ENCODE measurements at places on chromosomes 2 and 18.

- no peak for DNase-seq
These were observed 157.0 kb upstream of the RND3 start for GRCh38 chr2:150644298-150645067.

DNA sequence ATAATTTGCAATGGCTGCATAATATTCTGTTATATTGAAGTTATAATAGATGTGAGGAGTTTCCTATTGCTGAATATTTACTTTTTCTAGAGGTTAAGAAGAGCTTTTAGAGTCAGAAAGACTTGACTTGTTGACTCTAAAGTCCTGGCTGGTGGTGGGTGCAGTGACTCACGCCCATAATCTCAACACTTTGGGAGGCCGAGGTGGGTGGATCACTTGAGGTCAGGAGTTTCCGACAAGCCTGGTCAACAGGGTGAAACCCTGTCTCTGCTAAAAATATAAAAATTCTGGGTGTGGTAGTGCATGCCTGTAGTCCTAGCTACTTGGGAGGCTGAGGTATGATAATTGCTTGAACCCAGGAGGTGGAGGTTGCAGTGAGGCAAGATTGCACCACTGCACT lies 33.9 kb upstream of the ATIC start:
- DNase-seq = no peak

DNA sequence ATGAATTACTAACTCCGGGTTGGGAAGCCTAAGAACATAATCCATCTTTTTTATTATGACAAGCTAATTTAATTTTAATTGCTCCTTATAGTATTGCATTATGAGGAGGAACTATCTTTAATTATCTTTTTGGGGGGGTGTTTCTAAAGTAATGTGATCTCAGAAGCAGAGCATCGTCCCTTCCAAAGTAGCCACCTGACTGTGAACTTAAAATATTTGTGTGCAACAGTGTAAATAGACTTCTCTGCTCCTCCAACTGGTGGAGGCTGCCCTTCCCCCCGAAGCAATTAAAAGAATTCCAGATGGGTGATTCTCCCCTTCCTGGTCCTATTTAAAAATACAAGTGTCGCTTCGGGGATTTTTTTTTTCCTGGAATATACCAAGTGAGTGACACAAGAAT lies 55.7 kb downstream of the TCF7L1 start:
- no peak for DNase-seq

GRCh38 chr18:48222118-48222517 lies 187.1 kb downstream of the ZBTB7C start:
- peak; percentile 78 for DNase-seq

DNA sequence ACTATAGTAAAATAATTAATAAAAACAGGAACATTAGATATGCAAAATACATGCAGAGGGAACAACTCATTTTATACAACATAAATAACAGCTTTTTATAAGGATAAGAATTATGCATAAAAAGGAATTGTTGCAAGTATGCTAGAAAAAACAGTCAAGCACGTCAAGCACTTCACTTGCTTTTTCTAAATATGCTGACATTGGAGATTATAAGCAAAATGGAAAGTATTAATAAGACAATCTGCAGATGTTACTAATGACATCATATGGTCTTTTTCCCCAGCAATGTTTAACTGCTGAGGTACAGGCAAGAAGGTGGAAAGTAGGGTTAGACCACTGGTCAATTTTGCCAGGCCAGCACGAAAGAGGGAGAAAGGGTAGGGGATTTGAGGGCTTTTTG lies 111.7 kb downstream of the HIBCH start:
- DNase-seq = no peak

GRCh38 chr2:181374781-181375675 lies 82.2 kb upstream of the ITGA4 start:
- no peak for DNase-seq

- DNase-seq = no peak
These were observed 250.5 kb downstream of the GLI2 start for GRCh38 chr2:120985997-120986651.

DNA sequence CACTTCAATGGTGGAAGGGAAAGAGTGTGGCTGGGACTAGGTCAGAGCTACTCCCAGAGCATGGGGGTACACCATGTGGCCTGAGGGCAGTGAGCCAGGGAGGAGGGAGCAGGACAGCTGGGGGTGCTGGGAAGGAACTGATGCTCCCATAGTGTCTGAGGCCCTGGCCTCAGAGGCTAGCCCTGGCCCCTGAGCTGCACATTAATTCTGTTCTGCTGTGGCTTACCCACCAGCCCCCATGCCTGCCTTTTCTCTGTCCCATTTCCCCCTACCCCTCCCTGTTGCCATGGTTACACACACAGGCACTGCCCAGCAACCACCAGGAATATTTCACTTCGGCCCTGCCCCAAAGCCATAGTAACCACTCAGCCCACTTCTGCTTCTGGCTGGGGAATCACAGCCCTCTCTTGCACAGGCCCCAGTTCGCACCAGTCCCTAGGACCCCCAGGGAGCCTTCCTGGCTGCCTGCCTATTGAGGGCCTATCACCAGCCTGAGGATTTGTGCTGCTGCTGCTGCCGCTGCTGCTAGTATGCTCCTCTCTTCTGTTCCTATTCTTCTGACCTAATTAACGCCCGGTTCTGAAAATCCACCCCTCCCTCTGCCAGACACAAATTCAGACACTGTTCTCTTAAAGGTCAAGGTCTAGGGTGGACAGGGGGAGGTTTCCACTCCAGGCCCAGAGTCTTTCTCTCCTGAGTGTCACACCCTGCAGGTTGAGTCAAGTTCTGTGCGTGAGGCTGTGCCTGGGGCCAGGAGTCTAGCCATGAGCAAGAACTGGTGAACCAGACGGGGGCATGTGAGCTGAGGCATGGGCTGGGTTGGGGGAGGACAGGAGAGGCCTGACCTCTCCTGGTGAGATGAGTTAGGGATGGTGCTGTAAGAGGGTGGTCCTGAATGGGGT lies 87.1 kb upstream of the MCFD2 start:
- DNase-seq = peak; percentile 66

GRCh38 chr2:152499331-152499816 lies 164.4 kb downstream of the FMNL2 start:
- no peak for DNase-seq
